ENCODE measurements at places on chromosomes 11 and 22.

DNA sequence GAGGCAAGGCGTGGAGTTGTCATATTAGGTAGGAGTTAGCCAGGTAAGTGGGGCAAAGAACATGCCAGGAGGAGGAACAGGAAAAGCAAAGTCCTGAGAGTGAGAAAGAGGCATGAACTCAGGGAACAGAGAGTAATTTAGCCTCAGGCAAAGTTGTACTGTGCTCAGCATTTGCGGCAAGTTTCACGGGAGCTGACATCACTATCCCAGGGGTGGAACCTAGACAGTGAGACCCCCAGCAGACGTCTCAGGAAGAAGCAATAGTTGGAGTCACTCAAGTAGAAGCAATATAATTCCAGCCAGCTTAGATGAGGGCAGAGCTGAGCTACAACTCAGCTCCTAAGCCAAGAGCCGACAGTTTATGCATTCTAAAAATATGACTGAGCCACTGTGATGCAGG lies 426.0 kb upstream of the ISX start:
- no peak for DNase-seq

DNA sequence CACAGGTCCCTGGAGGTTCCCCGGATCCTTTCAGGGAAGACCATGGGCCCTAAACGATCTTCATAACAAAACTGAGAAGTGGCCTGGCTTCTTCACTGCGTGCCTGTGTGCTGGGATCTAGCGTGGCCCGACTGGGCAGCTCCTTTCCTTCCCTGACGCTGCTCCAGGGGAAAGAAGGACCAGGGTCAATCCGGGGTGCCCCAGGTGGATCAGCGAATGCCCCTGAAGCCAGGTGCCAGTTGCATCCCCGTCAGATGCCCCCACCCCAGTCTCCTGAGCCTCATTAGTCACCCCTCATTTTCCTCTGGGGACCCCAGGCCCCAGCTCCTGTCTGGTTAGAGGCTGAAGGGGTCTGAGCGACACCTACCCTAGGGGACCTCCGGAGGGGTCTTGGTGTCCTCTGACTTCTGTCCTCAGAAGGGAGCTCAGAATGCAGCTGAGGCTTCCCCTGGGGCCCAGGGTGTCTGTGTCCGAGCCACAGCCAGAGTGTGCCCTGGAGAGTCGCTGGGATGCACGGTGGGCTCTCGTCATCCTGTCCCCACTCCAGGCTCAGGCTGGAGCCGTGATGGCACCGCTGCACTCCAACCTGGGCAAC lies 18.7 kb upstream of the MUC6 start:
- DNase-seq: no peak

- DNase-seq: no peak
These were observed 2.8 kb upstream of the ACR start for GRCh38 chr22:50734986-50735738.

DNA sequence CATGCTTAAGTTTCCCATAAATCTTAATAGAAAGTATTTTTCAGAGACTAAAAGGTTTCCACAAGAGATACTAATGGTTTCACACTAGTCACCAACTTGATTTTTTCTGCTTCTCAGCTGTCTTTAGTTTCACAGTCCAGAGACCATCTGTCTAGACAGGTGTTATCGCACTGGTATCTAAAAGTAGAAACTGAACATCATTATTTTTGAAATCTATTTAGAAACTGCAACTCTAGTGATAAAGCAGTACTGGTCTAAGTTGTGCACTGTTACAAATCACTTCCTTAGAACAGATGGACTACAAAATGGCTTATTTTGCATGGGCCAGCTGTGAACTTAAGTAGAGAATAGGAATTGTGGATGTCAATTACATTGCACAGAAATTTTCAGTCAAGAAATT lies 78.0 kb downstream of the CNTN5 start:
- DNase-seq: no peak

GRCh38 chr22:24419475-24419850 lies 7.9 kb upstream of the ADORA2A start:
- DNase-seq: no peak

DNA sequence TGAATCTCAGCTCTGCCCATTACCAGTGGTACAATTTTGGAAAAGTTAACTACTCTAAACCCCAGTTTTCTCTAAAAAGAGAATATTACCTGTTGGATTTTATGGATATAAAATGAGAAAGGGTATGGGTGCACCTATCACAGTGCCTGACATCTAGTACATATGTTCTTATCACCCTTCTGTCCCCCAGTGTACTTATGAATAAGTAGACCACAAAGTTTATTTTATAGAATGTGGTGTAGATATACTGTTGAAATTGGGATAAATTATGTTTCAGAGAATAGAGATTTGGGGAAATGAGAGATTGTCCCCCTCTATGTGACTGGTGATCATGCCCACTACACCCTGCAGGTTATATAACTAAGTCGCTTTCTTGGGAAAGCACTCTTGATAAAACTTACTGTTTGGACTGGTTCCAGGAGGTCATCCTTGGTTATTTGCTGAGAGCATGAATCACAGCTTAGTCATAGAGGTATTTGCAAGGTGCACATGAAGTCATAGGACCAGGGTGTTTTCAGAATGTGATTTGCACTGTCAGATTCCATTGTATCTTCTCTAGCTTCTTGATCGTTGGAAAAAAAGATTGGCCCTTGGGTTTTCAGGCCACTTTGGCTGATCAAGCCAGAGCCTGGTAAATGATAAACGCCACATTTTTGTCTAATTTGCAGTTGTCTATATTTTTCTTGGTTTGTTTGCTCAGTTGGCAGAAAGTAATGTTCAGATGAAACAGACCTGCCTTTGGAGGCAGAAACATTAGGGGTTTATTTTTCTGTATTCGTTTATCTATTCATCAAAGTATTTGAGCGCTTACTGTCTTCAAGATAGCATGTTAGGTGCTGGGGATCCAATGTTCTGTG lies 21.3 kb downstream of the STX3 start:
- no peak for DNase-seq

GRCh38 chr11:133228471-133229329 lies 303.6 kb downstream of the OPCML start:
- DNase-seq: no peak

- no peak for DNase-seq
These were observed 105.3 kb downstream of the CTTN start for GRCh38 chr11:70503468-70504221.
